ENCODE measurements at places on chromosomes 5 and 9. TPM values are rescaled to one million over a fixed set of nuclear protein-coding genes. Genes with fewer than 3 reads are reported as not detected.

GRCh38 chr5:21581508-21581907 lies 1271.6 kb downstream of the CDH12 start:
- no peaks in the 10 kb centered on the region for H3K36me3 ChIP-seq
- no peak overlapping the region for H3K27ac ChIP-seq
- no peak for DNase-seq

DNA sequence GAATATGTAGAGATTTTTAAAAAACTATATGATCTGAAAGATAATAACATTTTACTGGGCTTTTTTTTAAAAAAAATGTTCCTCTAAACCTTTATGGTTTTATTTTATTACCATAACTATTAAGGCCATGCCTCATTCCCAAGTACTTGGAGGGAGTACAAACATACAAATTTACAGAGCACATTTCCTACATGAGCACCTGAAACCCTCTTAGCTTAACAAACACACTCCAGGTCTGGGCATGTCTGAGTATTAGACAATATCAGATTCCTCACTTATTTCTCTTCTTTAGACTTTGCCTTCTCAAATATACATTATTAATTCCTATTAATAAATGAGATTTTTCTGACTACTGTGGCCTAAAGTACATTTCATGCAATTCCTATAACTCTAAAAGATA lies 319.2 kb downstream of the SLCO4C1 start:
- no peaks in the 10 kb centered on the region for H3K4me1 ChIP-seq
- H3K27ac ChIP-seq, result no peak overlapping the region
- H3K4me3 ChIP-seq, result no peak overlapping the region
- H3K27me3 ChIP-seq, result no peaks in the 10 kb centered on the region
- no peak for DNase-seq
- H3K36me3 ChIP-seq, result no peaks in the 10 kb centered on the region

DNA sequence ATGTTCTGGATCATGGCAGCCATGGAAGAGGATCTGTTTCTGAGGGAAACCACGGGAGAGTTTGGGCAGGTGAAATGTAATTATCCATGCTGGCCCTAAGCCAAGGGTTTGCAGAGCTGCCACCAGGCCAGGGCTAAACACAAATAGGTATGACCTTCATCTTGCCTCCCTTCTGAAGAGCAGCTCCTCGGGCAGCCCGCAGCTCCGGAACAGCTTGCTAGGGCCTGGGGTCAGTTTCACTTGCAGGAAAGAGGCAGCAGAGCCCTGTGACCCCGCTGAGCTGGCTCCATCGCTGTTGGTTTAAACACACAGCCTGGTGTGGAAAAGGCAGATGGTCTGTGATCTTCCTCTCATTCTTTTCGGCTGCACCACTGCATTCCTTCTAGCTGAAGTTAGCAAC lies 141.4 kb downstream of the TMEM38B start:
- no peak overlapping the region for H3K27ac ChIP-seq
- H3K4me3 ChIP-seq, result no peak overlapping the region
- H3K4me1 ChIP-seq, result no peaks in the 10 kb centered on the region
- no peaks in the 10 kb centered on the region for H3K36me3 ChIP-seq
- no peak for DNase-seq

- peak; percentile 89 for DNase-seq
- no peak overlapping the region for H3K4me3 ChIP-seq
- H3K27me3 ChIP-seq, result no peaks in the 10 kb centered on the region
- H3K27ac ChIP-seq, result no peak overlapping the region
- peaks cover 15% of the 10 kb centered on the region for H3K4me1 ChIP-seq
These were observed 74.5 kb upstream of the BARHL1 start for GRCh38 chr9:132507670-132508469.

DNA sequence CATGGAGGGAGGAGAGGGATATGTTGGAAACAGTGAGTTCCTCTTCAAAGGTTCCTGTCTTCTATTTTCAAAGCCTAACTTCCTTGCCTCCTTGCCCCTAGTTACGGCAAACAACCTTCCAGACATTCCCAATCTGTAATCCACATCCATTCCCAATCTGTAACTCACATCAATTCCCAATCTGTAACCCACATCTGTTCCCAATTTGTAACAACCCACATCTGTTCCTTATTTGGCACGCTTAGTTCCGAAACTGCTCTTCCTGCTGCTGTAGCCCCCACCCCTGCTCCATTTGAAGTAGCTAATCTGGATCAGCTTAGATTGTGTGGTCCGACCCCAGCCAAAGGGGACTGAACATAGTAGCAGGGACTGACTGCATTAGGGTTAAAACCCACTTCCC lies 23.9 kb upstream of the IDNK start:
- H3K27ac ChIP-seq, result no peak overlapping the region
- H3K4me1 ChIP-seq, result no peaks in the 10 kb centered on the region
- H3K4me3 ChIP-seq, result no peak overlapping the region
- no peaks in the 10 kb centered on the region for H3K36me3 ChIP-seq
- H3K27me3 ChIP-seq, result no peaks in the 10 kb centered on the region
- DNase-seq, result no peak

- H3K27me3 ChIP-seq, result no peaks in the 10 kb centered on the region
- H3K27ac ChIP-seq, result no peak overlapping the region
- H3K4me1 ChIP-seq, result peaks cover 9% of the 10 kb centered on the region
- H3K36me3 ChIP-seq, result no peaks in the 10 kb centered on the region
- DNase-seq, result peak; percentile 29
These were observed 13.7 kb upstream of the ITGA1 start for GRCh38 chr5:52774005-52774410.

SLC36A3 gene
- not detected for total RNA-seq

NOXA1 gene
- 0.59 TPM for total RNA-seq

GFI1B gene
- total RNA-seq, result 1.0 TPM

DNA sequence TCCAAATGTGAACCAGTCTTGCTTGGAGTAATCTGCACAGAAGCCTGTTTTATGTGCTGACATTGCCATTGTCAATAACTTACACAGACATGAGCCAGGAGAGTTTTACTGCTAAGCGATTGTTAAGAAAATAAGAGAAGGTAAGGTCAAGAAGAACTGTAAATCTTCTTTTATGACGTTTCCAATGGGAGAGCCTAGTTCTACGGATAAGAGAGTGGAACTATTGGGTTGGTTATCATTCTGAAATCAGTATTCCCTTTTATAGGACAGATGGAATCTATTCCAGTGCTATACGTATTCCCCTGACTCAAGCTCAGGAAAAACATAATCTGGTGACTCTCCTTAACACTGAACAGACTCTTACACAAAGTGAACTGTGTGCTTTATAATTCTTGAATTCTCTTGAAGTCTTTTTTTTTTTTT lies 137.9 kb upstream of the OTULINL start:
- H3K4me3 ChIP-seq, result no peak overlapping the region
- no peak for DNase-seq
- no peaks in the 10 kb centered on the region for H3K36me3 ChIP-seq
- peaks cover 17% of the 10 kb centered on the region for H3K4me1 ChIP-seq
